ENCODE measurements at places on chromosomes 13 and 19.

DNA sequence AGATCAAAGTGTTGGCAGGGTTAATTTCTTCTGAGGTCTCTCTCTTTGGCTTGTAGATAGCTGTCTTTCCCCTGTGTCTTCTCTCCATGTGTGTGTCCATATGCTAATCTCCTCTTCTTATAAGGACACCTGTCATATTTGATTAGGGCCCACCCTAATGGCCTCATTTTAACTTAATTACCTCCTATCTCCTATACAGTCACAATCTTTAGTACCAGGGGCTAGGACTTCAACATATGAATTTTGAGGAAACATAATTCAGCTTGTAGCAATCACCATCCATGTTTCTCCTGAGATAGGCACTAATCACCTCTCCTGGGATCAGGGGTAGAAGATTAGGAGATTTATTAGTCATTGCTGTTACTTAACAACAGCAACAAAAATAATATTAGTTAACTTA, 196.1 kb upstream of the RXFP2 start:
- no peak for DNase-seq

GRCh38 chr19:40867701-40868100, 14.3 kb downstream of the CYP2A7 start:
- DNase-seq: no peak

GRCh38 chr19:58007285-58007684, 4.7 kb upstream of the ZNF606 start:
- DNase-seq: no peak

- no peak for DNase-seq
Observed at GRCh38 chr19:5706876-5707573, 12.9 kb downstream of the LONP1 start.

GRCh38 chr19:33298146-33298911, 4.0 kb downstream of the CEBPA start:
- DNase-seq: peak; percentile 75

DNA sequence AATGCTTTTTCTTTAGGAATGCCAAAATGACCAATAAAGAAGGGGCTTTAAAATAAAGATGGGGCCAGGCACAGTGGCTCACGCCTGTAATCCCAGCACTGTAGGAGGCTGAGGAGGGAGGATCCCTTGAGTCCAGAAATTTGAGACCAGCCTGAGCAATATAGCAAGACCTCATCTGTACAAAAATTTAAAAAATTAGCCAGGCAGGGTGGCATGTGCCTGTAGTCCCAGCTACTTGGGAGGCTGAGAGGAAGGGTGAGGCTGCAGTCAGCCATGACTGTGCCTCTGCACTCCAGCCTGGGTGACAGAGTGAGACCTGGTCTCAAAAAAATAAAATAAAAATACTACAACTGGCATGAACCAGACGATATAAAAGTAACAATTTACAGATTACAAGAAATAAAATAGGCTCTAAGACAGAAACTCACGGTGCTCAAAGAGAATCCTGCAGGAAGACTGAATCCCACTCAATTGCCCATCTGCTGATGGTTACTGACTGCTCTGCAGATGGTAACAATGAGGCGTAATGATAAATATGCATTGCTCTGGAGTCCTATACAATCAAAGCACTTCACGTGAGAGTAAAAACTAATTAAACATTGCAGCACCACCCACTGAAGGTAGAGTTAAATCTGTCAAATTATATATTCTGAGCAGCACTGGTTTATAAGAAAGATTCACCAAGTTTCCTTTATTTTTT, 93.2 kb downstream of the LHFPL6 start:
- no peak for DNase-seq

DNA sequence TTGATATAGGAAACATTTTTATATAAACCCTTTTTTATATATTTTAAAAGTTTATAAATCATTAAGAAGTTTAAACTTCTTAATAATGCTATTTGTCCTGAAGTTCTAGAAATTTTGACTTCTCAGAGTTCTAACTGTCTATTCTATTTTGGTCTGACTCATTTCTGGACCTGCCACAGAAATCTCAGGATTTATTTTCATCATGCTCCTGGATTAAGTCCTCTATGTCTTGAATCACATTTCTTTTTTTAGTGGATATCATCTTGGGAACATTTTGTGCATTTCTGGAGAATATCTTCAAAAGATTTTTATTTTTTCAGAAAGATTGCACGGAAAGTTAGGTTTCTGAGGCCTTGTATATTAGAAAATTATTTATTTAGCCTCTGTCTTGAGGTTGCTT, 289.1 kb downstream of the NDFIP2 start:
- DNase-seq: no peak

- DNase-seq: no peak
Observed at GRCh38 chr19:33199441-33200265, 5.5 kb downstream of the LRP3 start.
